Urothelium cell line (cell line): ENCODE measurements at places on chromosomes 1 and 21.
A peak's percentile ranks its signal among the peaks of the same experiment; 100 is the strongest.

DNA sequence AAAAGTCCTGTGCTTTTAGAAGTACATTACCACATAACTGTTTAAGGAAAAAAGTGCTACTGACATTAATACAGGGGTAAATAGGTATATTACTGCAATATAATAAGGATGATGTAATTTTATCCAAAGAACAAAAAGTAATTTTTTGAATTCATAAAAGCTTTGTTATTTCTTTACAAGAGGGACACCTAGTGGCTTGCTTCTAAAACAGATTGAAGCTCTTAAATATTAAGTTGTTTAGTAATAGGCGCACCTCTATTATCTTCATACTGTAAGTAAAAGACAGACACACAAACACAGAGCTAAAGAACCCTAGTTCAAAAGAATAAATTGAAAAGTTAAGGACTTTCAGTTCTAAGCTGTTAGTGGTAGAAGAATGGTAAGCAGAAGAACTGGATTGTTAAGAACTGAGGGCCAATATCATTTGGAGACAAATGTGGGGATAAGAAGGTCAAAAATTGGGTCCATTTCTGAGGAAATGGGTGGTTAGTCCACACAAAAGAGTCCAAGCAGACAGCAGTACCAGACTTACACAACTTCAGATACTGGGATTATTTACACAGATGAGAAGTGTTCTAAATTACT, 15.4 kb downstream of the ZNHIT6 start:
- DNase-seq = peak; percentile 6

DNA sequence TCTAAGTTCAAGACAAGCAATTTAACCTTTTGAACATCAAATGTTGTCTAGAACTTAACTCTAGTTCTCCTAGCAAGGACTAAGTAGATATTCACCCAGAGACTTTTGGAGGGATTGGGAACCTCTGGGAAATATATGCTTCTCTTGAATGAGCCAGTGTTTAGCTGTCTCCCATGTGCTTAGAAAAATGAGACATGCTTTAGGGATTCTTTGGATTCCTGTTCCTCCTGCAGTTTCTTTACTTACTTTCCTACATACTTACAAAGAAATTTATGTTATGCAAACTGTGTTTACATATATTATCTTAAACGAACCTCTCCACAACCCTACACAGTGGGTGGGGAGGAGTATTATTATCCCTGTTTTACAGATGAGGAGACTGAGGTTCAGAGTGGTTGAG, 39.2 kb downstream of the RNASEL start:
- no peak for DNase-seq

GRCh38 chr1:200922406-200922805, 27.7 kb downstream of the INAVA start:
- no peak for DNase-seq

DNA sequence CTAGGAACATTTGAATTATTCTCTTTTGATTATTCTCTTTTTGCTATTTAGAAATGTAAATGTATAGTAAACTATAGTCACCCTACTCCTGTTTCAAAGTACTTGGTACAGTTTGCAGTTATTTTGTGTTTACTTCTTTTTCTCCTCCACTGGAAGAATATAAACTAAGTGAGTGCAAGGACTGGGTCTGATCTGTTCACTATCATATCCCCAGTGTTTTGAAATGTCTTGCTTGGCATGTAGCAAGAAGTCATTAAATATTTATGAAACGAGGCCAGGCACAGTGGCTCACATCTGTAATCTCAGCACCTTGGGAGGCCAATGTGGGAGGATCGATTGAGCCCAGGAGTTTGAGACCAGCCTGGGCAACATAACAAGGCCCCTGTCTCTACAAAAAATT, 35.8 kb upstream of the PODN start:
- DNase-seq = no peak

- DNase-seq = no peak
These were observed 11.8 kb downstream of the HIVEP3 start for GRCh38 chr1:41906943-41907342.

- peak; percentile 72 for DNase-seq
These were observed 111.0 kb downstream of the ACTL8 start for GRCh38 chr1:17865912-17866739.

DNA sequence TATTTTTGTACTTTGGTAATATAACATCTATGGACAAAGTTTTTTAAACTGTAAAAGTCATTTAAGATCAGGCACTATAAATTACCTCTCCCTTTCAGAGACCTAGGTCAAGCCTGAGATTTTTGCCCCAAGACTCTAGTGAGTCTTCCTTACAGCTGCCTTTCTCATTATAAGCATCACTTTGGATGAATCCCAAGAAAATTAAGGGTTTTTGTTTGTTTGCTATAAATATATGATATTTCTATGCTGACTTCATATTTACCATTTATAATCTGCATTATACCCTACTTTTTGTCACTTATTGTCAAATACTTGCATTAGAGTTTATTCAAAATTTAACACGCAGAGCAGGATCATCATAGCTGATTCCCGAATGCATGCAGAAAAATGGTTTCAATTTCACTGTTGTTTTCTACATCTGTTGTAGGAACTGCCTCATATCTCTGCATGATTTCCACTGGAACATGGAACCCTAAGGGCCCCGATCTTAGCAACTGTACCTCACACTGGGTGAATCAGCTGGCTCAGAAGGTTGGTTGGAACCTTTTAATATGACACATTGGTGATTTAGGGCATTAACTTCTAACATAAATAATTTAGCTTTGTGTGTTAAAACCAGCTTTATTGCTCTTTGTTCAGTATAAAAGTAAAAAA, 150.0 kb downstream of the ADGRL2 start:
- DNase-seq = no peak

DNA sequence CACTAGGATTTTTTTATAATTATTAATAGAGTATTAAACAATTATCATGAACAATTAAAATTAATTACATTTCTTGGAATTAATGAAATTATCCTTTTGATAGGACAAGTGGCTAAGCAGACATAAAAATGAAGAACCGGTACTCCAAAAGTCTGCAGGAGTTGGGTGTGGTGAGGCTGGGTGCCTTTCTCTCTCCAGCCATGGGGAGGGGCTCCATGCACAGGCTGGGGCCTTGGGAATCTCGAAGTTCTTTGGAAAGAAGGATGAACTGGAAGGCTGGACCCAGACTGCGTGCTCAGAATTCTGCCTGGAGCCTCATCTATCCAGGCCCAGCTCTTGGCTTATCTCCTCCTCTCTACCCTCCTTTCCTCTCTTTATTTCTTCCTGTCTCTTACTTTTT, 94.1 kb downstream of the ACTL8 start:
- no peak for DNase-seq

- DNase-seq = no peak
These were observed 81.9 kb downstream of the DHRS3 start for GRCh38 chr1:12536023-12536639.

DNA sequence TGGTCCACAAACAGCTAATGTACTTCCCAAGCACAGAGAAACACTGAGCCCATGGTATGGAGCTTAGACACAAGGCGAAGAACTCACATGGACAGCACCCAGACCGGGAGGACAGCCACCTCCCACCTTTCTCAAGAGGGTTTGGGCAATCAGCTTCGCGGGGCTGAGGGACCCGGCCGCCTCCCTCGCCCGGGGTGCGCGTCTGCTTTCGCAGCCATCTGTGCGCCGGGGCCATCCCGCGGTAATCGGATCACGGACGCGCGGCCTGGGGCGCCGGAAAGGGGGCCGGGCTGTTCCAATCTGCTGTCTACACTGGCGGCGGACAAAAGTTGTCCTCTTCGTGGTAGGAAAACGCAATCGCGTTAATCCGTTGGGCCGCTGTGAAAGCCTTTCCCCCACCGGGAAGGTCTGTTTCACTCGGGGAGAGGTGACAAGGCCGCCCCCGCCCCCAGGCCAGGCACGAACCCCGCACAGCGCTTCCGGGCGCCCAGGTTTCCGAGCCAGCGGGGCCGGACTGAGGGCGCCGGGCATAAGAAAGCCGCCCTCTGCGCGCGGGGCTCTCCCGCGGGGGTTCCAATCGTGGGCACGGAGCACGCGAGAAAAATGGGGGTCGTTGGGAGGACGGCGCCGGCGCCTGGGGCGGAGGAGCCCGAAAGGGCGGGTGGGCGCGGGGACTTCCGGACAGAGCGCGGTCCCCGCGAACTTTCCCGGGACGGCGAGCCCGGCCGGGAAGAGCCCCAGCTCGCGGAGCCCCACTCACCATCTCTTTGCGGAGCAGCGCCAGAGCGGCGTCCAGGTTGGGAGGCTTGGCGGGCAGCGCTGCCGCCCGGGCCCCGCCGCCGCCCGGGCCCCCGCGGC, 664 bp downstream of the FAM89A start:
- DNase-seq = no peak

DNA sequence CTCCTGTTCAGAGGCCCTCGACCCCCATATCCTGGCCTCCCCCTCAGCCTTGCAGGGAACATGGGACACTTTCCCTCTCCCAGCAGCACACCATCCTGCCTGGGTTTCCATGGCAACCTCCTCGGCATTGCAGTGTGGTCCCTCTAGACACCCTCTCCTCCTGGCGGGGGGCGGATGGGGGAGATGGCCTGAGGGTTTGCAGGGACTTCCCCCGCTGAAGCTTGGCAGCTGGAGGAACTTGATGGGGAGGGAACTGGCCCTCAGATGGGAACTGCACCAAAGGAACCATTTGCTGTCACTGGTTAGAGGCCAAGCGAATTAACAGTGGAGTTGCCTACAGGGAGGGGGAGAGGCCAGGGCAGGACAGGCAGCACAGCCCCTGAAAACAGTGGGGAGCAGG, 28.7 kb downstream of the RIMS3 start:
- no peak for DNase-seq

- no peak for DNase-seq
These were observed 497 bp downstream of the ID3 start for GRCh38 chr1:23558872-23559135.

DNA sequence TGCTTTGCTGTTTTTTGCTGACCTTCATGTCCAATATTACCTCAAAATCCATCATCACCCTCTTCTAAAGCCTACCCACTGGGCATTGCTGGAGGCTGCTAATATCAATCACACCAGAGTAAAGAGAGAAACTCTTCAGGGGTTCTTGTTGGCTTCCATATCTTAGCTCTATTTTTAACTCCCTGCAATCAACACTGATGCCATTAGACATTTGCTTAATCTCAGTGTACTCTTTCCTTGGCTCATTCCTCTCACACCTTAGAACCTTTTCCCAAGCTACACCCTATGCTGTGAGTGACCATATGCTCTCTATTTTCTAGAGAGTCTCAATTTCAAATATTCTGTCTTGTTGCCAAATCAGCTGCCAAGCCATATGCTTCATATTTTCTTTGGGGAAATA, 40.6 kb upstream of the RABGAP1L start:
- no peak for DNase-seq

GRCh38 chr21:29639366-29640079, 300.3 kb downstream of the GRIK1 start:
- DNase-seq = no peak

DNA sequence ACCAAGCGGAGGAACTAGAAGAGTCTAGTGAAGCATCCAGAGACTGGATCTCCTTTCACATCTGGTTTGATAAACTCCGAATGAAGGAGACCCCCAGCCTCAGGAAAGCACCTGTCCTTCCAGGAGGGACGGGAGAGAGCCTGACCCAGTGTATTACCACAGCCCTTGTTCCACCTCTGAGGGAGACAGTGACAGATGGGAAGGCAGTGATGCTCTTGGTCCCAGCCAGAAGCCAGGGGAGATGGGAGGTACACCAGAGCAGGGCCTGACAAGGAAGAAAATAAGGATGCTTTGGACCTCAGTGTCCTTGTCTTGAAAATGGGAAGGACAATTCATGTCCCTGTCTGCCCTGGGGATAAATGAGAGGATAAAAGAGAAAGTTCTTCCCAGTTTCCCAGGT, 3.5 kb downstream of the KLHDC7A start:
- DNase-seq = no peak

- DNase-seq = no peak
These were observed 7.7 kb upstream of the AGTRAP start for GRCh38 chr1:11728126-11728806.

- no peak for DNase-seq
These were observed 116.3 kb downstream of the RHOU start for GRCh38 chr1:228851618-228852017.

DNA sequence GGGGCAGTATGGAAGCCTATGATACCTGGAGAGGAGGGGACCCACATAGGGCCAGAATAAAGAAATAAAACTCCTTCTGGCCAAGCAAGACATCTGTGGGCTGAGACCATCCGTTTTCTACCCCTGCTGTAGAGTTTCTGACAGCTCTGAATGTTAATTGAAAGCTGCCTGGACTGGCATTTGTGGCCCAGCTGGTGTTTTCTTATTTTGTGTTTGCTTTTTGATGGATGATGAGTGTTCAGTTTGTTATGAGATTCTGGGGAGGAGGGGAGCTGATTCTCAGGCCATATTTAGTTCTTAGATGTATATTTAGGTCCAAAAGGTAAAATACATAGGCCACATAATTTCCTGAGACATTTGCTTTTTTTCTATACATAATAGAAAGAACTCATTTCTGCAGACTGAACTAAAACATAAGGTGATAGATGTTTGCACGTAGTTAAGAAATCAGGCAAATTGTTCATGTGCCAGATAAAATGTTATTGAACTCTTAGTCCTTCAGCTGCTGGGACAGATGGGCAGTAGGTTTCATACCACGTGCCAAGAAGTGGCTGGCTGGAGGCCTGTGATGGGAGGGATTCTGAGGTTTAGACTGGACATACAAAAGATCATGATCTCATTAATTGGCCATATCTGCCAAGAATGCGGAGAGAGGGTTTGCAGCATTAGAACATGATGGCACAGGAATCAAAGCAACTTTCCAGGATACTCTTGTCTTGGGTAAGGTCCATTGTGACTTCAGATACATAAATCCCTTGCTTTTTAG, 54.1 kb downstream of the DSCAM start:
- no peak for DNase-seq

- no peak for DNase-seq
These were observed 22.2 kb downstream of the LRP8 start for GRCh38 chr1:53305650-53306049.

DNA sequence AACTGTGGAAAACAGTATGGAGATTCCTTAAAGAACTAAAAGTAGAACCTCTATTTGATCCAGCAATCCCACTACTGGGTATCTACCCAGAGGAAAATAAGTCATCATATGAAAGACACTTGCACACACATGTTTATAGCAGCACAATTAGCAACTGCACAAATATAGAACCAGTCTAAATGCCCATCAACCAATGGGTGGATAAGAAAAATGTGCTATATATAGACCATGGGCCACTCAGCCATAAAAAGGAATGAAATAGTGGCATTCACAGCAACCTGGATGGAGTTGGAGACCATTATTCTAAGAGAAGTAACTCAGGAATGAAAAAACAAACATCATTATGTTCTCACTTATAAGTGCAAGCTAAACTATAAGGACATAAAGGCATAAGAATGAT, 105.0 kb upstream of the PGBD5 start:
- DNase-seq = no peak

DNA sequence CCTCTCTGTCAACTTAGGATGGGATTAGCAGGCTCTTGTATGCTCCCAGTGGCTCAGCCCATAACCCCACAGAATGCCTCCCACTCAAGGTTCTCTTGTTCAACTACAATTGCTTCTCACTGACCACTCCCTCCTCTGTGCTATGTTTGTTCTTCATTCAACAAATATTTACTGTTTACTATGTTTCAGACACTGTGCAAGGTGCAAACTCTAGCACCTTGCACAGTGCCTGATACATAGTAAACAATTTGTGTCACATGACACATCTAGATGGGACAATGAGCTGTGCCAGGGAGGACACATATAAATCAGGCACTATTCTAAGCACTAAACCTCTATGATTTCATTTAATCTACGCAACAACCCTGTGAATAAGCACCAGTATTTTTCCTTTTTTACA, 15.4 kb downstream of the ATP1A2 start:
- no peak for DNase-seq
